Stimulated activated CD8-positive, alpha-beta memory T cell treated with anti-CD3 and anti-CD28 coated beads, Interleukin-15, amount 100 ng/mL, for 1 hour (primary cell): ENCODE measurements at places on chromosomes 3 and 15.

- DNase-seq: no peak
Measured at GRCh38 chr3:148974726-148975125, 16.6 kb upstream of the GYG1 start.

DNA sequence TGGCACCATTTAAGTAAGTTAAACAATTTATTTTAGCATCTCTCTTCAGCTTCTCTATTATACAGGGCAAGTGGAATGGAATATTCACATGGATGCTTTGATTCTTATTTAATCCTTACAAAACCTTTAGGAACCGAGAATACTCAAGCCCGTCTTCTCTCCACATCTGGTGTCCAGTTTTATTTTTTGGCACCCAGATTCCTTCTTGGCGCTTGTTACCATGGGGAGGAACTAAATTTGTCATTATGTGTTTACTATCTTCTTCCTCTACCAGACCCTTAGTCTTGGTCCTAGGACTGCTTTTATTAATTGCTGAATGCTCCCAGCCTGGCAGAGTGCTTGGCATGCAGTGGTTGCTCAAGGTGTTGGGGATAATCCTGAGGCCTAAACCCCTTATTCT is 138.8 kb downstream of the CACNA2D3 start:
- DNase-seq: no peak

DNA sequence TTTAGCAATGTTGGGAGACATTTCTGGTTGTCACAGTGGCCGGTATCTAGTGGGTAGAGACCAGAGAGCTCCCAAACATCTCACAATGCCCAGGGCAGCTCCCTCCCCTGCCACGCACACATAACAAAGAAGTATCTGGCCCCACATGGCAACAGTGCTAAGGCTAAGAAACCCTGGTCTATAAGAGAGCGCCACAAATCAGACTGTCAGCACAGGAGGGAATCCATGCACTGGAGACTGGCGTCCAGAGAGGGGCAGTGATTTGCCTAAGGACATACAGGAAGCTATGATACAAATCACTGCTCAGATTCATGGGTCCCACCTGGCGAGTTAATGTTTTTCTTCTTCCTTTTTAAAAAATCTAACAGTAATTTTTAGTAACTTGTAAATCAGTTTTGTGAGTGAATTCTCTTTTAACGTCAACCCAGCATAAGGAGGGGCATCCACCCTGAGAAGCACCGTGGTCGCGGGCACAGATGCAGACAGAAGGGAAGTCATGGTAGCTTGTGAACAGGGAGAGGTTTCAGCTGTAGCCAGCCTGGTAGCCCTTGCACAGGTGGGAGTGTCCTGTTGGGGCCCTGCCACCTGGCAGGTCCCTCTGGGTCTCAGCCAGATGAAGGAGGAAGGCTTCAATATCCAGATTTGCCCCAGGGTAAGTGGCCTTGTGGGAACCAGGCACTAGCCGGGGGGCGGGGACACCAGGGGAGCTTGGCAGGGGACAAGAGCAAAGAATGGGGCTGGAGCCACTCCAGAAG is 8.7 kb downstream of the ISG20 start:
- no peak for DNase-seq

GRCh38 chr3:62823461-62824050 is 51.7 kb downstream of the CADPS start:
- DNase-seq: no peak

DNA sequence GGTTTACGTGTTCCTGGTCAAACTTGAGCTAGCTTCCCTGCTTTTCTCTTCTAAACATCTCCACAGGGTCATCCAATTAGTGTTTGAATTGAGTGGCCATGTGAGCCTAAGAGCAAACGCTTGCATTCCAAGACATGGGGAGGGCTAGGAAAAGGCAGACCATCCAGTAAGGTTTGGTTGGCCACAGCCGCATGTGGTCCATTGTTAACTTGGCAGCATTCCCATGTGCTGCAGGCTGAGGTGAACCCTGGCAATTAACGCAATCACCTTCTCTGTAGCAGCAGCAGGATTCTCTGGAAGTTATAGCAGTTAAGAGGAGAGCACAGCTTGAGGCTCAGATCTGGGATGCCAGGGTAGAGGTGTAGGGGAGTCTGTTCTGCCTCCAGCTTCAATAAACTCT is 502.2 kb upstream of the LMCD1 start:
- DNase-seq: no peak

- DNase-seq: no peak
Measured at GRCh38 chr15:31415201-31415600, 88.6 kb downstream of the KLF13 start.

DNA sequence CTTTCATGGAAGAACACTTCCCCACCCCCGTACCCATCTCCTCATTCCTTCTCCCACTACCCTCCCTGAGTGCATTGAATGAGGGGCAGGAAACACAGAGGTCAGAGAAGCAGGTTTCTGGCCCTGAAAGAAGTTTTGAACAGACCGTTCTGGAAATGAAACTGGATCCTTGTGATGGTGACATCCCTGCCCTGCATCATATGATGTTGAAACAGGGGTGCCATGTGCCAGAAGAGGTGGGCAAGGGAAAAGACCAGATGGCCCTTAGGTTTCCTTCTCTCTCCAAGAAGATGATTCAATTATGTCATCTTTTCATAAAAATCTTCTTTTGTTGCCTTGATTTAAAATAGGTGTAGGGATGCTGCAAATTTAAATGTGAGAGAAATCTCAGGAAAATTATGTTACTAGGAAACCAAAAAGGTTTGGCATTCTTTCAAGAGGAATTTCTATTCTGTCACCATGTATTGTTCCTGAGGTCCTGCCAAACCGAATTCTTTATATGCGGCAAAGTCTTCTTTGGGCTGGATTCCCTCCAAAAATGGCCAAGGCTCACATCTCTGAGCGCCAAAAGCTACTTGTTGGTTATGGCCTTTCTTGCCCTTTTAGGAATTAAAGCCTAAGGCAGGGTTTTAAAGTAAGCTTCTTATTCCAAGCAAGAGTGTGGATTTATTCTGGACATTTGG is 19.9 kb upstream of the TNFAIP8L3 start:
- DNase-seq: no peak

- DNase-seq: no peak
Measured at GRCh38 chr3:35291471-35292236, 347.7 kb upstream of the ARPP21 start.

GRCh38 chr3:36648241-36649034 is 115.9 kb downstream of the DCLK3 start:
- DNase-seq: no peak

DNA sequence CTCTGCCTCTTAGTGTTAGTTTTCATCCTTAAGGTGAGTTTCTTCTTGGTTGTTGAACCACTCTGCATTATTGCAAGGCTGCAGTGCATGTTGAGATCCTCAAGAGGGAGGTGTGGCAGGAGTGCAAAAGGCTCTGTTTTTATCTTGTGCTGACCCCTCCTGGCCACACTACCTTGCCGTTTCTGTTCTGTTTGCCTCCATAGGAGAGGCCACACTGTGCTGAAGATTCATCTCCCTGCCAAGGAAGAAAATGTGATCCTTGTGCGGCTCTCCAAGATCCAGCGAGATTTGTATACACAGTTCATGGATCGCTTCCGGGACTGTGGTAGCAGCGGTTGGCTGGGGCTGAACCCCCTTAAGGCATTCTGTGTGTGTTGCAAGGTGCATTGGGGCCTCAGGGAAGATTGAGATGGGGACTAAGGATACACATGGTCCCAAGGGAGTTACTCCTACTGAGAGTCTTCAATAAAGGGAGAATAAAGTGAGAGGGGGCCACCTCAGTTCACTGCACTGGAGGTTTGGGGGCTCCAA is 33.0 kb upstream of the TEX264 start:
- no peak for DNase-seq

- DNase-seq: peak; percentile 49
Measured at GRCh38 chr15:31360843-31361763, 34.5 kb downstream of the KLF13 start.

DNA sequence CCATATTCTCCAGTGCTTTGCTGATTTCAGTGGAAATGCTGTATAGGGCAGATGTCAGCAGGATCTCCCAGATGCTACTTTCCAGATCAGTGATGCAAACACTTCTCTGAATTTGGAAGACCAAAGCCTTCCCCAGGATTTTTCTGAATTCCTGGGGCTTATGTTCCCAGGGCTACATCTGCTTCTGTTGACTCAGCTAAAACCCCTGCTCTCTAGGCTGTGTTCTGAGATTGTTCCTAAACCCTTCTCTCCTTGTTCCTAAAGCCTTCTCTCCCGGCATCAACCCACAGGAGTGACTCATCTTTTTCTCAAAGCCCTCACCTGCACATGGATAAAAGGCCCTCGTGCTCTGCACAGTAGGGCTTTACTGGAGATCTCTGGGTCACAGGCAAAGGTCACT is 35.5 kb downstream of the FAH start:
- DNase-seq: no peak

- no peak for DNase-seq
Measured at GRCh38 chr3:111904376-111905241, 45.5 kb downstream of the PHLDB2 start.

DNA sequence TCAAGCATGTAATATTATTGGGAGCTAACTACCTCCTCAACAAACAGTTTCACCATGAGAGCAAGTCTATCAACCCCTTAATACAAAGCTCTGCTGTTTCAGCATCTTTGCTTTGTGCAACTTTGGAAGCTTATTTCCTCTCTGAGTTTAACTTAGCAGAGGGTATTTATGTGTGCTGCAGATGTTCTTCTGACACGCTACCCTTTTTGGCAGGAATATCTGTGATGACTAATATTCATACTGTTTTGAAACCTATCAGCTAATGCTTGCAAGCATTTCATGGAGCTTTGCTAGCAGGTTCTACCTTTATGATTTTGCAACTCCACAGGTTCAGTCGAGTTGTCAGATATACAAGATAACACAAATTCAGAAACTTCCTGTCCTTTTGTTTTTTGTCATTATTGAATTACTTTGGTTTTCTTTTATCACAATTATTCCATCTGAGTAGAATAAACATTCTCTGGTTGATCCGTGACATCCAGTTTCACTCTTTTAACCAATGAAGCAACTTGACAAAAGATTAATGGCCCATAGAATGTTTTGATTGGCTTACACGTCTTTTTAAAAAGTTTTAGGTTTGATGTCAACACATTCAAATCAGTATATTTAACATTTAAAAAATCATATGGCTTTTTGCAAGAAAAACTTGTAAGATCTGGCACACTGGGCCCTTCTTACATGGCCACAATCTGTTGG is 1.7 kb upstream of the SLC9A9 start:
- no peak for DNase-seq

DNA sequence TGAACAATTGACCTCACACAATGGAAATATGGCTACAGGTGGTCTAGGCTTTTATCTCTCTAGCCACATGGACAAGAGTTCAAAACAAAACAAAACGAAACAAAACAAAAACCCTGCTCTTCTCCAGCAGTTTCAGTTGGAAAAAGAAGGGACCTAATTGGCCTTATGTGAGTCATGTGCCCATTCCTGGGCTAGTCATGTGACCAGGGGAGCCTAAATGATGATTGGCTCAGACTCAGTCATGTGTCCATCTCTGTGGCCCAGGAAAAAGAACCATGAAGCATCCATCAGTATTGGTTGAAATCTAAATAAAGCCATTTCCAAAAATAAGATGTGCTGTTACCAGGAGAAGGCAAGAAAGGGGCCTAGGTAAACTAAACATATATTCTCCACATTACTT is 96.8 kb downstream of the ANXA2 start:
- no peak for DNase-seq

DNA sequence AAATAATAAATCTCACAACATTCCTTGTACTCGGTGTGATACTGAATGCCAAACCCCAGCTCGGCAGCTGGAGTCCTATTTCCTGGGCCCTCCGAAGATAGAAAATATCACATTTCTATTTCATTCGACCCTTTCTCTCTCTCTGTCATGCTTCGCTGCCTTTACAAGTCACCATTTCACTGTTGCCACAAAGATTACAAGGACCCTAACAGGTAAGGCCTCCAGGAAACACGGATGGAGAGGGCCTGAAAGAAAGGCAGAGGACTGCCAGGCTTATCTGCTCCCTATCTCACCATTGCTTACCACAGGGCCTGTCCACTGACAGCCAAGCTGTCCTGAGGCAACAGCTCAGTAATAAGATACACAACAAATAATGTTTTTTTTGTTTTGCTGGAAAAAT is 376.5 kb downstream of the MECOM start:
- no peak for DNase-seq

DNA sequence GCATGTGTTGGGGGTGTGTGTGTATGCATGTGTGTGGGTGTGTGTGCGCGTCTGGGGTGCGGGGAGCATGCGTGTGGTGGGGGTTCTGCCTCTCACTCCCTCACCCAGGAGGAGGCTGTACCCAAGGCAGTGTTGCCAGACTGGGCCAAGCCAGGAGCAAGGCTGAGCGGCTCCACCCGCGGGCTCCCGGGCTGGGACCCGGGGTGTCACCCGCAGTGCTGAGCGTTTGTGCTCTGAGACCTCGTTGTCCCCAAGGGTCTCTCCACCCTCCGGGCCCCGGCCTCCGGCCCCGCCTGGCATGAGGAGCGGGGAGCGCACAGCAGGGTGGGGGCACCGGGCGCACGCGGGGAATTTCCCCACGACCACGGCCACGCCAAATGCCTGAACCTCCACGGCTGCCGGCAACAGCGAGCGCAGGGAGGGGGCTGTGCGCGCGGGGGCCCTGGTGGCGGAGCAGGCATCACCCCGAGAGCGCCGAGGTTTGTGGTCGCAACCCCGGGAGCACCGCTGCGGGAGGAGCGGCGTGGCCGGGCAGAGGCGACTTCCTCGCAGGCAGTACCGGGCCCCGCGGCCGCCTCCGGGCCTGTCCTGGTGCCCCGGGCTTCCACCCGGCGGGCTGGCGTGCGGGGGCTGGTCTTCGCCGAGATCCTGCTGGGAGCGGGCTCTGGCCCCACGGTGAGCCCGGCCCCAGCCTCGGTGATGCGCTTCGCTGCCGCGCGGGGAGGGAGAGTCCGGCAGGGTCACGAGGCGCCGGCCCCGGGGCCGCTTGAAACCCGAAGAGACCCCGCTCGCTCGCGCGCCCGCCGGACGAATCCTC is 7.4 kb upstream of the OCA2 start:
- DNase-seq: no peak

DNA sequence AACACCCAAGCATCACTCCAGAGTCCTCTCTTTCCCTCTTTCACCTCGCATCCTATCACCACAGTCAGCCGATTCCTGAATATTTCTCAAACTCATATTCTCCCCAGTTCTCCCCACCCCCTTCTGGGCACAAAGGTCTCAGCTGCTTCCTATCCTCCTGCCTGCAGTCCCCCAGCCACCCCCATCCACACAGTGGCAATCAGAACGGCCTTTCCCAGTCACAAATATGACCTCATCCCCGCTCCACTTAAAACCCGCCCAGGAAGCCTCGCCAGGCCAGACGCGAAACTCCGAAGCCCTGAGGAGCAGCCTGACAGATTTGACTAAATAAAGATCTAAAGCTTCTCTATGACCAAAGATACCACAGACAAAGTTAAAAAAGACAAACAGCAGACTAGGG is 49.9 kb upstream of the LINGO1 start:
- DNase-seq: no peak

DNA sequence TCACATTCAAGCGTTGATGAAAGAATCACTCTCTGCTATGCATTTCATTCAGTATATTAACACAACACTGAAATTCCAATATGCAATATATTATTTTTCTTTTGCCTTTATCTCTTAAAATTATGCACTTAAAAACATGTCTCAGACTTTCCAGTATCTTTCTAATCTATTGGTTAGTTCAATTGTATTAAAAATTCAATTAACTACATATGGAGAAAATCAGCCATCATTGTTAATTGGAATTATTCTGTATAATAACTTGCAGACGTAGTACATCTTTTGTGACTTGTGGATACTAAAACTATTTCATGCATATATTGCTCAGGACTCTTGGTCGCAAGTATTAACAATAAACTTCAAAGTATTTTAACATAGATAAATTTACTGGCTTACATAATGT is 715.6 kb downstream of the GRM7 start:
- no peak for DNase-seq
